ENCODE measurements at places on chromosomes 3 and 15.

GRCh38 chr3:31262201-31262600 is 270.5 kb upstream of the STT3B start:
- DNase-seq: no peak

DNA sequence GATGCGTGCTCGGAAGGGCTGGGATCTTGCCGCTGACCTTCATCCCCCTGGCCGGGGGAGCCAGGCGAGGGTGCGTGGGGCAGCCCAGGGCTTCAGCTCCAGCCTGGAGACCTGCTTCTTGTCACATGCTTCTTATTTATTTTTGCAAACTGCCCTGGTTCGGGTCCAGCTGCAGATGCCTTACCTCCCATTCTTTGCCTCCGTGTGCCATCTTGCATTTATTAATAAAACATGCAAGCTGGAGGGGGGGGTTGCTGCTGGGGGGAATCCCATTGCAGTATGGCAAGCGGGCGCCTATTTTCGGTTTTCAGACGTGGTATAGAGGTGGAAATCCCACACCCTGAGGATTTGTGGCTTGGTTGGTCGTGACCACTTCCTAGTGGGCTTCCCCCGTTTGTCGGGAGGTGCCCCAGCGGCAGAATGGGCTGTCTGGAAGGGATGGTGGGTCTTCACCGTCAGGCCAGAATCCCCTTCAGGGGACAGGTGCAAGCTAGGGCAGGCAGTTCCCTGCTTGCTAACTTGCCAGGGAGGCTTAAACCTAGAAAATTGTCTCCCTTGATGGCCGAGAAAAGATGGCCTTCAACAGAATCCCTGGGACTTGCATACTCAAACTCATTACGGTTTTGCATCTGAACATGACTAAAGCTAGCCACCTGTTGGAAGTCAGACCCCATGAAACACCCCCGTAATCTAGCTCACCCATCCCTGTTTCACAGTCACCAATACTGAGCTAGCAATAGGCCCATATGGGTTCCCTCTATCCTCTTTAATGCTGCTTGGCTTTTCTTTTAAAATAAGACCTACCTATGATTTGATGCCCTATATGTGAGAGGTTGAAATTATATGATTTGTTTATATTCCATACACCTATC is 569 bp downstream of the TMEM266 start:
- DNase-seq: no peak

DNA sequence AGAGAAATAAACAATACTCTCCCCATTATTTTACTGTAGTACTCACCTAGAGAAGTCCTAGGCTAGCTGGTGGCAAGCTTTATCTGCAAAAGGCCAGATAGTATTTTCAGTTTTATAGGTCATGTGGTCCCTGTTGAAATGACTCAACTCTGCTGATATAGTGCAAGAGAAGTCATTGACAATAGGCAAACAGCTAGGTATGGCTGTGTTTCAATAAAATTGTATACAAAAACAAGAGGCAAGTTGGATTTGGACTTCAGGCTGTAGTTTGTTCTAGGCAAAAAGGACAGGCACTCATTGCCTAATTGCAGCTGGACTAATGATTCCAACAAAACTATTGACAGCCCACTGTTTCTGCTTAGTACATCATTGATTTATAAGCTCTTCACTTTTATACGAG is 328.0 kb upstream of the PDZRN3 start:
- DNase-seq: no peak

DNA sequence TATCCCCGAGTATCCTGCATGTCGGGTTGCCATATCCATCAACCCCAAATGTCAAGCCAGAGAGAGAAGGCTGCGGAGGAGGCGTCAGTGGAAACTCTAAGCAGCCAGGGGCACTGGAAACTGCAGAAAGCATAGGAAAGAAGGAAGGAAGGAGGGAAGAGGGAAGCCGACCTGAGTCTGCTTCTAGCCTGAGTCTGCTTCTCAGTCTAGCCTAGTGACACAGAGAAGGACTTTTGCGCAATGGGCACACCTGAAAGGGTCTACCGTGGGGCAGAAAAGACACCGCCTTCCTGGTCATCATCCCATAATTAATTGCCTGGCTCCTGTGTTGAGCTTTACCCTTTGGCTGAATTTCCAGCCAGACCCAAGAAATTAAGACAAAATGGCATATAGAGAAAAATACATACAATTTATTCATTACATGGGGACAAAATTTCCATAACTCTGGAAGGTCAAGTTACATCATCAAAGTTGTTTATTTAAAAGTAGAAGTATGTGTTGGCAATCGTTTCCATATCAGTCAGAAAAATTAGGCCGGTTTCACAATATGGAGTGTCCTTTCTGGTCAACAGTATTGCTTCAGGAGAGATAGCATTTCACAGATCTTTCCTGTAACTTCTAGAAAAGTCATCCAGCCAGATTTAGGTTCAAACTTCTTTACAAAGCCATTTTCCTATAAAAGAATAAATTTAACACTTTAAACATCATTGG is 10.3 kb downstream of the BCL2A1 start:
- DNase-seq: no peak

DNA sequence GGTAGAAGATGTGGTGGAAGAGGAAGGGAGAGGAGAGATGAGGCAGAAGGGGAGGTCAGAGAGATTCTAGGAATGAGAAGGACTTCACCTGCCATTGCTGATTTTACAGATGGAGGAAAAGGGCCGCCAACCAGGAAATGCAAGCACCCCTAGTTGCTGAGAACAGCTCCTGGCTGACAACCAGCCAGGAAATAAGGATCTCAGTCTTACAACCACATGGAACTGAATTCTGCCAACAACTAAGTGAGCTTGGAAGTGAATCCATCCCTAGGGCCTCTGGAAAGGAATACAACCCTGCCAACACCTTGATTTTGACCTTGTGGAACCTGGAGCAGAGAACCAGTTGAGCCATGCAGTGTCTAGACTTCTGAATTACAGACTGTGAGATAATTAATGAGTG is 86.6 kb downstream of the EDEM1 start:
- DNase-seq: no peak

GRCh38 chr3:150878996-150879575 is 26.2 kb downstream of the MINDY4B start:
- DNase-seq: no peak

DNA sequence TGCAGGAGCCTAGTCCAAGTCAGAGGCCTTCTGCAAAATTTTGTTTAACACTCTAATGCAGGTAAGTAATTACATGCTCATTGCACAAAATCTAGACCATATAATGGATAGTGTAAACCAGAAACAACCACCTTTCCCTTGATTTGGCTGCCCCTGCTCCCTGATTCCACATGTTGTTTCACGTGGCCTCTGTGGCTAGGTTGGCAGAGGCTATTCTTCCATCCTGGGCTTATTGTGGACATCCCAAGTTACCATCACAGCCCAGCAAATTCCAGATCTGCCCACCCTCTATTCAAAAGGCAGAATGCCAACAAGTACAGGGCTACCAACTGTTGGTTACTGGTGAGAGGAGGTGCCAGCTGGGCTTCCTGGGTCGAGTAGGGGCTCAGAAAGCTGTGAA is 794.5 kb upstream of the GRM7 start:
- DNase-seq: no peak

DNA sequence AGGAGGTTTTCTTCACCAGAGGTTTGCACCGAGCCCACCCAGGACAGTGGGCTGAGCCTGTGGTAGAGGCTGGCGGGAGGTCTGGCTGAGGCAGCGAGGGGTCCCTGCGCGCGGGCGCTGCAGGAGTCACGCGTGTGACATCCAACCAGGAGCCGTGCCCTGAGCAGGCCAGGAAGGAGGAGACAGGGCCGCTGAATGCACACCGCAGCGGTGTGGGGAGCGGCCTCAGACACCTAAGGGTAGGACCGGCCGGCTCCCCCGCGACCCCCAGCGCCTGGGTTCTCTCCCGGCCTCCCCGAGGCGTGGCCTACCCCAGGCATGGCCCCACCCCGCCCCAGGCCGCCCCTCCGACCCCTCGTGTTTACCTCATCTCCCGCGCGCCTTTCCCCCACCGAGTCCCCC is 412 bp downstream of the SLC41A3 start:
- DNase-seq: no peak

DNA sequence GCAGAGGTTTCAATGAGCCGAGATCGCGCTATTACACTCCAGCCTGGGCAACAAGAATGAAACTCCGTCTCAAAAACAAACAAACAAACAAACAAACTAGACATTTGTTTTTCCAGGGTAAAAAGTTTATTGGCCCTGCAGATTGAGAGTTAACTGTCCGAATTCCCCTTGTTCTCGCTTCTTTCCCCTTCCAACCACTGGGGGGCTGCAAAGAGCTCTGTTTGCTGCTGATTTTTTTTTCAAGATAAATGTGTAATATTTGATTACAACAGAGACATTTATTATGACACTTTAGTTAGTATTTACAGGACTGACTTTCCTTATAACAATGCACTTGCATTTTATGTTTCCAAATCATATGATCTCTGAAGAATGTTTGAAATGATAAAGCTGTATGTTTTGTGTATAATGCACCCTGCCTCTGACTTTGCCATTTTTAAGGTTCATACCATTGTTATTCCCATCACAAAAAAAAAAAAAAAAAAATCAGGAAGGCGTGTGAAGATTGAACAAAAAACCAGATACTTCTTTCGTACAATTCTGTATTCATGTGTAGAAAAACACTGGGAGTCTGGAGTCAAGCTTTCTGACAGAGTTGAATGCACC is 2.8 kb downstream of the CLSTN2 start:
- DNase-seq: peak; percentile 53

GRCh38 chr3:192219926-192220325 is 507.4 kb downstream of the FGF12 start:
- no peak for DNase-seq

- DNase-seq: no peak
These were observed 21.2 kb upstream of the SETMAR start for GRCh38 chr3:4281991-4282390.

DNA sequence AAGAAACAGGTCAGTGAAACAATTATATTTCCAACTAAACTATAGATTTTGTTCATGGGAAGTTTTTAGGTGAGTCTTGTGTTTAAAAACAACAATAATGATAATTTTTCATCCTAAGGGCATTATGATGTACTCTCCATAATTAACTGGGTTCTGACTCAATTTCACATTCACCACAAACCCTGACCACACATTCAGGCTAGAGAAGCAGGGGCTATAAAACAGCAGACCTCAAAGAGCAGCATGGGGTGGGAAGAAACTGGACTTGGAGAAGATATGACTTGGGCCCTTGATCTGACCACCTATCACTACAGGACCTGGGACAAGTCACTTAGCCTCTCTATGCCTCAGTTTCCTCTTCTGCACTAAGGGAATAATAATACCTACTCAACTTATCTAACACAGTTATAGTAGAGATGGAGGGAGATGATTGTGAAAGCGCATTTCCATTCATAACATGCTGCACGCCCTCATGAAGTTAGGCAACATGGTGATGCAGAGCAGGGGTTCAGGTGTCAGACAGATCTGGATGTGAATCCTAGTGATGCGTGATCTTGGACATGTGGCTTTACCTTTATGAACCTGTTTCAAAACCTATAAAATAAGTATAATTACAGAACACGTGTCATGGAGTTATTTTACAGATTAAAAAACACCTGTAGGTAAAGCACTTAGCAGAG is 63.0 kb upstream of the ACP3 start:
- no peak for DNase-seq

GRCh38 chr3:101038880-101039279 is 45.7 kb upstream of the ABI3BP start:
- DNase-seq: no peak

GRCh38 chr3:65901226-65901625 is 137.5 kb downstream of the MAGI1 start:
- DNase-seq: no peak

DNA sequence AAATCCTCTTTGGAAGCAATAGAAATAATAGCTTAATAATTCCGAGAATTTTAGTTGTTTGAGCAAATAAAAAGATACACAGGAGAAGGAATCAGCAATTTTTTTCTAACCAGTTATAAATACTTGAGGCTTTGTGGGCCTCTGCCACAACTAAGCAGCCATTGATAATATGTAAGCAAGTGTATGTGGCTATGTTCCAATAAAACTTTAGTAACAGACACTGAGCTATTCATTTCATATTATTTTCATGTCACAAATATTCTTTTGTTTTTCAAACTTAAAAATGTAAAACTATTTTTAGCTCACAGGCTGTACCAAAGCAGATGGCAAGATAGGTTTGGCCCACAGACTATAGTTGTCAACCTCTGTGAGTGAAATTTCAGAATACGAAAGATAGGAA is 85.7 kb downstream of the MSL2 start:
- no peak for DNase-seq

DNA sequence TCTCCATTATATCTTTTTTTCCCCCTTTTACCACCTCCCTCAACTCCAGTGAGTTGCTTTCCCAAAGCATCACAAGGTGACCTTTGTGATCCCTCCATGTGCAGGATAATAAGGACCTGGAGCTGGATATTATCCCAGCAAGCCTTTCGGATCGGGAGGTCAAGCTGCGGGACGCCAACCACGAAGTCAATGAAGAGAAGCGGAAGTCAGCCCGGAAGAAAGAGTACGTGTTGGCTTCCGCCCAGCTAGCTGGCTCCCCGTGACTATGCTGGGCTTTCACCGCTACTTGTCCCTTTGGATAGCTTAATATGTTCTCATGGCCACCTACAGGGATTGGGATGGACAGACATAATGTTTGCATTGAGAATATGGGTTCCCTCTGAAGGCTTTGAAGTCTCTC is 273.7 kb upstream of the UMPS start:
- no peak for DNase-seq

GRCh38 chr3:175346573-175347356 is 487.6 kb downstream of the NAALADL2 start:
- DNase-seq: peak; percentile 26

DNA sequence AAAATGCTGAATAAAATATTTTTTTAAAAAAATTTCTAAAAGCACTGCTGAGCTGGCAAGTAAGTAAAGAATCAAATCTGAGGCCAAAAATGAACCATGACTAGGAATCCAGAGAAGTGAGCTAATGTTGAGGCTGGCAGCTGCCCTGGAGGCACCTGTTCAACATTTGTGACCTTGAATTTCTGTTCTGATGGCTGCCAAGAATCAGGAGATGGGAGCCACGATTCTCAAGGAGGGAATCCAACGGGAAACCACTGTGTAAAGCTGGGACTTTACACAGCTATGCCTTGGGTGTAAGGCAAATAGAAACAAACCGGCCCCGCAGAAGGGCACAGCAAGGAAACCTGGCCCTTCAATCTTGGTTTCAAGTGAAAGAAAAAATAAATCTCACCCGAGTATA is 22.7 kb downstream of the HEG1 start:
- no peak for DNase-seq

- peak; percentile 49 for DNase-seq
These were observed 20.9 kb downstream of the TRPM1 start for GRCh38 chr15:31080591-31081014.

- no peak for DNase-seq
These were observed 3.4 kb downstream of the TMCC1 start for GRCh38 chr3:129890125-129890524.

- peak; percentile 31 for DNase-seq
These were observed 14.7 kb downstream of the RHOV start for GRCh38 chr15:40859206-40859851.

All from globus pallidus (tissue), 1 donor.